Cortex of kidney (tissue), 1 donor: ENCODE measurements at places on chromosomes 3 and 15.

GRCh38 chr15:45026651-45027190 lies 3.7 kb downstream of the SORD start:
- DNase-seq: no peak

GRCh38 chr3:81545572-81545971 lies 215.9 kb downstream of the GBE1 start:
- DNase-seq: no peak

GRCh38 chr15:24752354-24752753 lies 76.8 kb downstream of the NPAP1 start:
- DNase-seq: no peak

GRCh38 chr3:51874411-51874810 lies 990 bp downstream of the IQCF5 start:
- no peak for DNase-seq

GRCh38 chr15:87816811-87817210 lies 439.7 kb downstream of the NTRK3 start:
- no peak for DNase-seq

DNA sequence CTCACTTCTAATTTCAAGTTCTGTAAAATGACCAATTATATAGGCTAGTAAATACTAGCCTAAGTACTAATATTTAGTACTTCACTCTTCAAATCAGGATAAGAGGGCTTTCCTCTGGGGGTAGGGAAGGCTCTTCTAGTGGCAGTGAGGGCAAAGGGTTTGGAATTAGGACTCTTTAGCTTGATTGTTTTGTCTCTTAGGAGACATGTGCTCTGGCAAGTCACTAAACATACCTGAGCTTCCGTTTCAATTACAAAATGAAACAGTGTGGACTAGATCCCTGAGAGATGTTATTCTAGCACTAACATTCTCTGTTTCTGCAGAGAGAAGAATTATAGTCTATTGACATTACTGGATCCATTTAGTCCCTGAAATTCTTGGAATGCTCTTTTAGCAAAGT lies 71.5 kb downstream of the PCOLCE2 start:
- no peak for DNase-seq
